Central memory CD4-positive, alpha-beta T cell (primary cell): ENCODE measurements at places on chromosomes 5 and 9.

DNA sequence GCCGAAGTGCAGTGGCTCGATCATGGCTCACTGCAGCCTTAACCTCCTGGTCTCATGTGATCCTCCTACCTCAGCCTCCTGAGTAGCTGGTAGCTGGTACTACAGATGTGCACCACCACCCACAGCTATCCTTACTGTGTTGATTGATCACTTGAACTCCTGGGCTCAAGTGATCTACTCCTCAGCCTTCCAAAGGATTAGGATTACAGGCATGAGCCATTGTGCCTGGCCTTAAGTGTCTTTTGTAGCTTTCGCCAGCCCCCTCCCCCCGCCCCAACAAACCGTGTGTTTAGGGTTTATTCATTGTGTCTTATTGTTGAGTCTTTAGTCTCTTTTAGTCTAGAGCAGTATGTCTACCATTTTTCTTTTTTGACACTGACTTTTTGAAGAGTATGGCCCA, 33.1 kb downstream of the SPIN1 start:
- DNase-seq: no peak

DNA sequence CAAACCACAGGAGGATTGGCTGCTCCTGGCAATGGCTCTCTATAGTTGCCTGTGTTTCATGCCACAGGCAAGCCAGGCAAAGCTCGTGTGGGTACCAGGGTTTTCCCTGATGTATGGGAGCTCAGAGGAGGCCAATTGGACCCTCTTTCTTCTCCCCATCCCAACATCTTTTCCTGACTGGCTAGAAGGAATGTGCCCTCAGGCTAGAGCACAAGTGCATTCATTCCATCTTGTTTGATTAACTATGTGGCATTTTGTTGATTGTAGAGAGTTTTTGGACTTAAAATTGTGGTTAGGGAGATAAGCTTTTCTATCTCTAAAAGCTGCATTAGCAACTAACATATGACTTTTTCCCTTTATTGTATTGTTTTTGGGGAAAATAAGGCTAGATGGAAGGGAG, 561.3 kb downstream of the PSAT1 start:
- DNase-seq: no peak

DNA sequence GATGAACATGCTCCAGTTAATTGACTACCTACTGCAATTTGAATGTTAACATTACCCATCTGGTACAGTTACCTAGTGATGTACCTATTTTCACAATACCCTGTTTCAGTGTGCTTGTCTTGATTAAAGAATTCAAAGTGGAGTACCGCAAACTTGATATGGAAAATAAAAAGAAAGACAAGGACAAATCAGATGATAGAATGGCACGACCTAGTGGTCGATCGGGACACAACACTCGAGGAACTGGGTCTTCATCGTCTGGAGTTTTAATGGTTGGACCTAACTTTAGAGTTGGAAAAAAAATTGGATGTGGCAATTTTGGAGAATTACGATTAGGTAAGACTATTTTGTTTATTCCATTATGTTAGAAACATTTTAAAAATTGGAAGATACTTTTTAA, 33.5 kb downstream of the CSNK1G3 start:
- DNase-seq: peak; percentile 16

DNA sequence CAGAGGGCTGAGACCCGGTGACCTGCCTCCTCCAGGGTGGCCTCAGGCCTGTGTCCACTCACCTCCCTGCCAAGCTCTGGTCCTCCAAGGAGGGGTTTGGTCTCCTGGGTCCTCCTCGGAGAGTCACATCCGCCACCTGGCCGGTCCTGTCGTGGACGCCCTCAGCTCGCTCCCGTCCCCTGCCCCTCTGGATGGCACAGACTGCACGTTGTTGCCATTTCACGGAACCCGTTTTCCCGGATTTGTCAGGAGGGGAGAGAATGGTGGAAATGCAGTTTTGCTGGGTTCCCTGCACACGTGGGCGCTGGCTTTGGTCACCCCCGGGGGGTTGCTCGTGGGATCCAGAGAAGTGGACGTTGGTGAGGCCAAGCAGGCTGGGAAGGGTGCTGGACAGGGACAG, 62.7 kb downstream of the RXRA start:
- no peak for DNase-seq

DNA sequence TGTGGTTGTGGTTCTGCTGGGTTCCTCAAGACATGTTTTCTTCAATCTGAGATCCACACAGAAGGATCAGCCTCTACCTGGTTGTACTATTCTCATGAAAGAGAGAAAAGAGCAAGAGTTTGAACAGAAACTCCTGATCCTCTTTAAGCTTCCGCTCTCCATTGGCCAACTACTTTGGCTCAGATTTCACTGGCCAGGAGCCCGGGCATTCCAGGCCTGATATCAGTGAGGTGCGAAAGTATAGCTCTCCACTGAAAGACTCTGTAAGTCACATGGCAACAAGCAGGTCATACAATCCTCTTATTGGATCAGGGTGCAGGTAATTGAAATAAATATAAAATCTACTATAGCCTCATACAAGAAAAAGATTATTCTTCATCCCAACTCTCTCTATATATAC, 920.5 kb downstream of the TLE4 start:
- DNase-seq: no peak

DNA sequence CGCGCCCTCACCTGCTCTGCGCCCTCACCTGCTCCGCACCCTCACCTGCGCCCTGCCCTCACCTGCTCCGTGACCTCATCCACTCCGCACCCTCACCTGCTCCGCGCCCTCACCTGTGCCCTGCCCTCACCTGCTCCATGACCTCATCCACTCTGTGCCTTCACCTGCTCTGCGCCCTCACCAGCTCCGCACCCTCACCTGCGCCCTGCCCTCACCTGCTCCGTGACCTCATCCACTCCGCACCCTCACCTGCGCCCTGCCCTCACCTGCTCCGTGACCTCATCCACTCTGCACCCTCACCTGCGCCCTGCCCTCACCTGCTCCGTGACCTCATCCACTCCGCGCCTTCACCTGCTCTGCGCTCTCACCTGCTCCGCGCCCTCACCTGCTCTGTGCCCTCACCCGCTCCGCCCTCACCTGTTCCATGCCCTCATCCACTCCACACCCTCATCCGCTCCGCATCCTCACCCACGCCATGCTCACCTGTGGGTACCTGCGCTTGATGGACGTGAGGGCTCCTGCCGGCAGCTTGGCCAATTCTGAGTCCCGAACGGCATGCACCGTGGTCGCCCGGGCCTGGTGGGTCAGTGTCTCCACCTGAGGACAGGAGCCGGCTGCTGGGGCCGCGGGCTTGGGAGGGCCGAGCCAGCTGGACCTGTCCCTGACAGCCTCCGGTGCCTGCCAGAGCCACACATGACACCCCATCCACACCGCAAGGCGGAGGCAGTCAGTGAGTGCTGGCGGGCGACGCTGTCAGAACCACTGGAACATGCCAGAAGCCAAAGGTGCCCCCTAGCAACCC, 35.6 kb upstream of the NSMF start:
- DNase-seq: no peak

- no peak for DNase-seq
Measured at GRCh38 chr9:129422032-129422842, 198.7 kb downstream of the C9orf50 start.

DNA sequence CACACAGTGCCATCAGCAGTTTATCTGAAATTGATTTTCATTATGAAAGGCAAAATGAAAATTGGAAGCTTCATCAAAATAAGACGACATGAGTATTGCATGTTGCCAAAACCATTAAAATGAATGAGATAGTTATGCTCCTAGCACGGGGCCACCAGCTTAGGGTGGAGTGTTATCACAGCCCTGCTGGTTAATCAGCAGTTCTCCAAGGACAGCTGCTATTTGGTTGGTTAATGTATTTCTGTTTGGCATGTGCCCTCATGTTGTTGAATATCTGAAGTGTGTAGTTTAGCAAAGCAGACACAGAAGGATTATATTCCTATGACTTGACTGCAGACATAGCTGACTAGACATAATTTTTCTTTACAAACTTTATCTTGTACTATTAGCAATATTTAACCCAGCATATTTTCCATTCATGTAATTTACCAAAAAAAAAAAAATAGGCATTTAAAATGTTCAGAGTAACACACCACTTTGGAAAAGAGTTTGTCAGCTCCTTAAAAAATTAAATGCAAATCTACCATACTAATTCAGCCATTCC, 98.6 kb upstream of the PIK3R1 start:
- no peak for DNase-seq

- DNase-seq: no peak
Measured at GRCh38 chr5:179375831-179376365, 30.6 kb upstream of the ADAMTS2 start.

- DNase-seq: no peak
Measured at GRCh38 chr5:180006141-180006540, 65.4 kb downstream of the RNF130 start.

GRCh38 chr5:95619514-95620029, 315 bp upstream of the GPR150 start:
- DNase-seq: no peak

- no peak for DNase-seq
Measured at GRCh38 chr5:40796487-40796889, 1.7 kb downstream of the PRKAA1 start.

- DNase-seq: no peak
Measured at GRCh38 chr9:134341306-134341705, 15.1 kb downstream of the RXRA start.

- DNase-seq: no peak
Measured at GRCh38 chr5:176719113-176719739, 71.9 kb downstream of the TSPAN17 start.

DNA sequence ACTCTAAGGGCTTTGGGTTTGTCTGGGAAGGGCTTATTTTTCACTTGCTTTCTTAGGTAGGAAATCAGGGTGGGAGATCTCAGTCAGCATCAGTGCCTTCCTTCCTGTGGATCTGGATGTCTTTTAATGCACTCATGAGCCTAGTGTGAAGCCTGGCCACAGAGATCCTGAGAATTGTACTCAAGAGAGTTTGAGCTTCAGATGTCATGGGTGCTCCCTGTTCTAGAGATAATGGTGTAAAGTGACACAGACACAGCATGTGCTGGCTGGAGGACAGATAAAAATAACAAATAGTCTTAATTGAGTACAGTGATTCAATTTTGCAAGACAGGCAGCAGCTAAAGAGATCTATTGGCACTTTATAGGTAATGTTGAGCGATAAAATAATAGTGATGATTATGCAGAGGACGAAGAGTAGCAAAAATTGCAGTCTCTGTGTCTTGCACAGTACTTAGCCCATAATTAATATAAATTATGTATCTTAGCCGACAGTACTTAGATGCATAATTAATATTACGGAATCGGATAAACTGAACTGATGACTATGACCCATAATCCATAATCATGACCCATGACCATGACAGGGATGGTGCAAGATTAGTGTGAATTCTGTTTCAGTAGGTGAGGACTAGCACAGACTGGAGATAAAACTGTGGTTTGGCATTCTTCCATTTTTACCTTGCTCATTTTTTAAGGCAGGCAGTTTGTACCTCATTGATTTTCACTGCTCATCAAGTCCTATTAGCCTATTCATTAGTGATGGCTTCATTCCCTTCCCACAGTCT, 408.7 kb upstream of the PIK3R1 start:
- no peak for DNase-seq

GRCh38 chr9:77779010-77779409, 130.9 kb upstream of the GNA14 start:
- no peak for DNase-seq

DNA sequence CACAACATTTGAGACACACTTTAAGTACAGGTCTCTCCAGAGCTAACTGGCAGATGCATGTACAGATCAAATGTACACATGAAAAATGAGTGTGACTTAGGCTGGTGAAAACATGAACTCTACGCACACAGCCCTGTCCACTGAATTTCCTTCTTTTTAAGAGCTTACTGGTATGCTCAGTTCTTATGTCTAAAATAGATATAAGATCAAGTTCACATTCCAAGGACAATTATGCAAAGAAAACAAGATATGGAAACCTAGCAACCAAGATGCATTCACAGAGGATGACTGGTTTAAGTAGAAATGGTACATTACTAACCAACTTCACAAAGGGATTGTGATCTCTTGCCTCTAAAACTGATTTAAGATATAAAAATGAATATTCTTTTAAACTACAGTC, 56.7 kb downstream of the TLE1 start:
- DNase-seq: no peak

DNA sequence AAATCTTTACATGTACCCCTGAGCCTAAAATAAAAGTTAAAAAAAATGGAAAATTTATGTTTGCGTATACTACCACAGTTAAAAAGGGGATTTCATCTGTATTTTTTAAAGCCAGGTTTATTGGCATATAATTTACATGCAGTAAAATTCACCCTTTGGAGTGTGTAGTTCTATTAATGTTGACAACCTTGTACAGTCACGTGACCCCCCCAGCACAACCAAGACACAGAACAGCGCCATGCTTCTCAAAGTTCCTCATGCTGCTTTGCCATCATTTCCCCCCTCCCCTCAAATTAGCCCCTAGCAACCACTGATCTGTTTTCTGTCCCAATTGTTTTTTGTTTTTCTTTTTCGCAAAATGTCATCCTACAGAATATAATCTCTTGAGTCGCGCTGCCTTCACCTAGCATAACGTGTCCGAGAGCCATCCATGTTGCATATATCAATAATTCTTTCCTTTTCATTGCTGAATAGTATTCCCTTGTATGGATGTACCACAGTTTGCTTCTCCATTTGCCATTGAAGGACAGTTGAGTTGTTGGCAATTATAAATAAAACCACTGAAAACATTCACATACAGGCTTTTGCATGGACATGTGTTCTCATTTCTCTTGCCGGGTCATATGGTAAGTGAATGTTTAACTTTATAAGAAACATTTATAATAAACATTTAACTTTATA, 105.3 kb downstream of the LHX2 start:
- no peak for DNase-seq

DNA sequence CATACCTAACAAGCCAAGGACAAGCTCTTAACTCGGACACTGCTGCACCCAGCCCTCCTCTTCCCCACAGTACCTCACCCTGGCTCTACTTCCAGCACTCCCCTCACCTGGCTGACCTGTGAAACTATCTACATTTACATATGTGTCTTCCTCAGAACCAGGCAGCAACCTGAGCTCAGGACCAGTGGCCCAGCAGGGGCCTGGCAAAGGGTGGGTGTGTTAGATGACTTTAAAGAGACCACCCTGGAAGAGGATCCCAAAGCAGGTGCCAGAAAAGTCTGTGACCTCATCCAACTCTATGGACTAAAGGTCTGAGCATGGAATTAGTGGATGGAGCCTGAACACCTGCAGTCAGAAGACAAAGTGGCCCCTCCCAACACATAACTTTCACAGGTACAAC, 400.9 kb downstream of the SPOCK1 start:
- DNase-seq: no peak

- DNase-seq: no peak
Measured at GRCh38 chr9:6488395-6488794, 75.4 kb downstream of the UHRF2 start.

DNA sequence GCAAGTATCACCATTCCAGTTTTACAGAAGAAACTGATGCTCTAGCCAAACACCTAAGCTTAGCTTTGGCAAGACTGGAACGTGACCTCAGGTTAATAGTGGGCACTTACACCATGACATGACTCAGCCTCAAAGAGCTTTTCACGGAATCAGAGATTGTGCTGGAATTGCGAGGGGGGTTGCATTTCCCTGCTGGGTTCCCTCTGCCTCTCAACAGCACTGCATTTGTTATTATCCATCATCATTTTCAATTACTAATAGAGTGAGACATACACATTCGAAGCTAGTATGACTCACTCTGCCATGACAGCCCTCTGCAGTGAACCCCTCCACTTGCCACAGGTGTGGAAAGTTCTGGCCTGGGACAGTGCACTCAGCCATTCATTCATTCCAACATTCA, 8.0 kb downstream of the SPOCK1 start:
- DNase-seq: no peak
